ENCODE measurements at places on chromosomes 2 and 18. TPM values are rescaled to one million over a fixed set of nuclear protein-coding genes. Genes with fewer than 3 reads are reported as not detected.
A peak's percentile ranks its signal among the peaks of the same experiment; 100 is the strongest.

GRCh38 chr2:54787755-54788366, 64.4 kb downstream of the EML6 start:
- DNase-seq = no peak

WNT6 gene
- not detected for total RNA-seq

- peak; percentile 56 for DNase-seq
Observed at GRCh38 chr2:121804340-121804739, 48.9 kb downstream of the TSN start.

DNA sequence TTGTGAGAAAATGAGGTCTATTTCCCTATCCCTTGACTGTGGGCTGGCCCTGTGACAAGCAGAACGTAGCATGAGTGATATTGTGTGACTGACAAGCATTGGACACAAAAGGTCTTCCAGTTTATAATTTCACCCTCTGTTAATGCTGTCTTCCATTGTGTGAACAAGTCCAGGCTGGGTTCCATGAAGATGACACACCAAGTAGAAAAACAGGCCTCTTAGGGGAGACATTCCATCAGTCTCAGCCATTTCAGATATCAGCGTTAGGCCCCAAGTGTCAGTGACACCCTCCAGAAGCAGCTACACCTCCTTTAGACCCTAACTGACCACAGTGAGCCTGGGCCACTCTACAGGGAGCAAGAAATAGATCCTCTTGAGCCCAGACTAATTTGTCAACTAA, 511.3 kb downstream of the FBXO15 start:
- peak; percentile 7 for DNase-seq

DNA sequence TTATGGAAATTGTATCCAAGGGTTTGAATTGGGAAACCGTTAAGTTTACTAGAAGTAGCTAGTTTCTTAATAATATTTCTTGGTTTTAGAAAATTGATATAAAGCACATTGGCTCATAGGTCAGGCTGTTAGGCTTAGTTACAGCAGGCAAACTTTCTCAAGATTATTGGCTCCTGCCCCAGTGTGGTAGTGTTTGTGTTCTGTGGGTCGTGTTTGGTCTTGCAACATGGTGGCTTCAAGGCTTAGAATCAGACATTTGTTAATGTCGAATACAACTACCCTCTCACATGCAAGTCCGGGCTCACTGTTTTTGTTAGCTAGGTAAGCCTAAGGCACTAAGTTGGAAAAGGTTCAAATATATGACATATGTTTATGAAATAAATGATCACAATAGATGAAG, 19.6 kb downstream of the CERS6 start:
- DNase-seq = no peak

DNA sequence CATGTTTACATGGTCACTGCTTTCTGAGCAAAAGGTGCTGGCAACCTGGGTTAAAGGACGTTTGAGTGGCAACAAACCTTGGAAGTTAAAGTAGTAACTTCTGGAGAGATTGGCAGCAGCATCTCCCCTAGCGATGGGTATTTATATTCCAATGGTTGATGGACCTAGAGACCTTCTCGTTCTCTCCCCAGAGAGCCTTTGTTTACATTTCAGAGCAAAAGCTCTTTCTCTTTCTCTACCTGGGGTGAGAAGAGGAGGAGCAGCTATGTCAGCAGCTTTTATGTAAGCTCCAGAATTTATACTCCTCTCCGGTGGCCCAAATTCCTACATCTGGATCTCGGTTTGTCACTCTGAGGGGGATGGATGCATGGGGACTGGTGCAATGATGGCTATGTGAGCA, 213.7 kb upstream of the ARL4C start:
- no peak for DNase-seq
